Mesothelial cell of epicardium (in vitro differentiated cells): ENCODE measurements at places on chromosomes 4 and X.

GRCh38 chr4:4913147-4913561 lies 53.7 kb downstream of the MSX1 start:
- DNase-seq: no peak

- DNase-seq: no peak
Observed at GRCh38 chr4:13201241-13201640, 282.9 kb downstream of the RAB28 start.

DNA sequence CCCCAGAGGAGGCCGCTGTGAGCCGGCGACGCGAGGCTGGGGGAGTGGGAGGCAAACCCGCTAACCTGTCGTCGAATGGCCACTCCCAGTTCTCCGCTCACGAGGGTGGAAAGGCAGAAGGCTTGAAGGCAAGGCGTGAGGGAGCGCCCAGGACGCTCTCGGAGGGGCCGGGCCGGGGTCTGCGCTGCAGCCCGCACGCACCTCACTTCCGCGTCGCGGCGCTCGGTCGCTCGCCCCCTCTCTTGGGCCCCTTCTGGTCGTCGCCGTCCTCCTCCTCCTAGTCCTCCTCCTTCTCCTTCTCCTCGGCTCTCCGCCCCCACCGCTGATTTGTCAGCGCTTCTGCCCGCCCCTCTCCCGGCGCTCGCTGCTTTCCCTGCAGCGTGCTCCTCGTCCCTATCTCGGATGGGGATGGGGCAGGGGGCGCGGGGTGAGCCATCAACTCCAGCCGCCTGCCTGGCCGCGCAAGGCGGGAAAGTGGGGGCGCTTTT lies at the start of gene SNCA:
Gene SNCA (minus strand): TSS at position 265 of the 488 bp plus-strand sequence. CDS start 1,494 bp downstream, outside the sequence.
- DNase-seq: peak; percentile 78

GRCh38 chr4:17805580-17806155 lies 4.9 kb downstream of the DCAF16 start:
- no peak for DNase-seq

DNA sequence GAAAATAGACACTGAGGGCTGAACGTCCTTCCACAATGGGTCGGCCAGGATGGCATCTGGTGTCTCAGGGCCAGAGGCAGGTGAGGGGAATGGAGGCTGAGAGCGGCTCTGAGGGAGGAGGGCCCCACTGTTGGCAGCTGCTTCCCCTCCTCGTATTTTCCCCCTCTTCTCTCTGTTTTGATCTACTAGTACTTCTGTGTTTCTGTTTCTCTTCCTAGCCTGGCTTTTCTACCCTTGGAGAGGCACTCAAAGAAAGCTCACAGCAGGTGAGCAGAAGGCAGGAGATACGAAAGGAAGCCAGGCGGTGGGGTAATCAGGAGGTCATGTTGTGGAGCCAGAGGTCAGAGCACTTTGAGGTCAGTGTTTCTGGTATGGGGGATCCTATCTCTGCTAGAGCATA lies 151.8 kb upstream of the GATB start:
- no peak for DNase-seq

GRCh38 chr4:102761296-102761701 lies 531 bp upstream of the MANBA start:
- peak; percentile 47 for DNase-seq

DNA sequence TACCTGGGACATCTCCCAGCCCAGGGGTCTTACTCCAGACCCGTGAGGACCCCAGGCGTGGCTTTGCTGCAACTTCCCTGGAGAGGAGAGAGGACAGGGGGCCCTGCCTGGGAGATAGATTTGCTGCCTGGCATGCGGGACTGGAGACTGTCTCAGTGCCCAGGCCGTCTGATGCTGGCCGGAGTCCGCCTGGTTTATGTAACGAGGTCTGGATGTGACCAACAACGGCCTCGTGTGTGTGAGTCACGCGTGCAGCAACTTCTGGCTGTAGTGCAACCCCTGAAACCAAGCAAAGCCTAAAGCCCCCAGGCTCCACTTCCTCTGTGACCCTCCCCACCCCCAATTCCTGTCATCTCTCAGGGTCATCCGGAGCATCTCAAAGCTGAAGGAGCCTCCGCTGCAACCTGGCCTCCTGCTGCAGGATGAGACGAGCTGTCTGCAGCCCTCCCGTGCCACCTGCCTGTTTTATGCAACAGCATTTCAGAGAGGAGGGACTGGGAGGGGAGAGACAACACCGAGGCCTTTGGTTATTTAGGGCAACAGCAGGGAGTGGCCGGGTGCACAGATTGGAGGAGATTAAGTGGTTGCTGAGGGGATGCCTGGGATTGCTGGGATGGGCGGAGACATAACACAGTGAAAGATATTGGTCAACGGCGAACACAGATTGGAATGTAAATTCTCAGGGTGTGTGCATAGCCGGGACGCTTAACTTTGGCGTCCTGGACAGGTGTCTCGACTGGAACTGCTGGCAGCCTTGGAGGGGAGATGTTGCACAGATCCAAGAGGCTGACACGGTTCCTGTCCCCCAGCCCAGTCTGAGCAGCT lies 16.0 kb downstream of the XG start:
- peak; percentile 43 for DNase-seq

- no peak for DNase-seq
Observed at GRCh38 chr4:10611673-10612072, 72.9 kb downstream of the CLNK start.

- DNase-seq: no peak
Observed at GRCh38 chr4:179372242-179372641, 1930.0 kb upstream of the AGA start.

DNA sequence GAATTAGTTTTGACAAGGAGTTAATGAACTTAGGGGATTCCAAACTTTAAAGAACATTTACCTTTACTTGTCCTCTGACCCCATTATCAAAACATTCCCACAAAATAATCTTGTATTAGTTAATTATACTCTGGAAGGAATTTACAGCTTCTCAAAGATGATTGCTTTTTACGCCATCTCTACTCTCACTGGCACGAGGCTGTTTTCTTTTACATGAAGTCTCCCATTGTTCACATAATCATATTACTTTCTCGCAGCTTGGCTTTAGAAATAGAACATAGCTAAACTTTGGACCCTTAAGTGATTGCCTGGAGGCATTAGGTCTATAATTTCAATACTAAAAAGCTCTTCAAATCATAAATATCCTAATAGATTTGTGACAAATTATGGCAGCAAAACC lies 592.9 kb downstream of the TRIML1 start:
- DNase-seq: no peak

DNA sequence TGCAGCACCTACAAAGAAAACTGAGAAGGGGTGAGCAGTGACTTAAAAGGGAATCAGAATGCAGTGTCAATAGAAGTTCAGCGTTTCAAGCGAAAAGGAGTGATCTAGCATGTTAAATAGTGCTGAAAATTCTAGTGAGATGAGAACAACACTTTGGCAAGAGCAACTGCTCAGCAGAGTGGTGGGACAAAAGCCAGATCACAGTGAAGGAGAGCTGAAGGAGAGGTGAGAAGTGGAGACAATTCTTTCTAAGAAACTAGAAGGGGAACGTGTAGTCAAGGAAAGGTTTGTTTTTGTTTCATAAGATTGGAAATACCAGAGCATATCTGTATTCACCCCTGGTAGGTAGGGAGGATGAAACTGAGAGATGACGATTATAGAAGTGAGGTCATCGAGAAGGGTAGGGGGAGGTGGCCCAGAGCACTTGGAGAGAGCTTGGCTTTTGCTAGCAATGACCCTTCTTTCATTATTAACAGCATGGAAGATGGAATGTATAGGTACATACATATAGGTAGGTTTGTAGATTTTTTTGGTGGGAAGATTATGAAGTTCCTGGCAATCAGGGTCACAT lies 33.7 kb downstream of the SRPX2 start:
- DNase-seq: no peak

- DNase-seq: no peak
Observed at GRCh38 chr4:36325499-36325898, 44.1 kb downstream of the DTHD1 start.

DNA sequence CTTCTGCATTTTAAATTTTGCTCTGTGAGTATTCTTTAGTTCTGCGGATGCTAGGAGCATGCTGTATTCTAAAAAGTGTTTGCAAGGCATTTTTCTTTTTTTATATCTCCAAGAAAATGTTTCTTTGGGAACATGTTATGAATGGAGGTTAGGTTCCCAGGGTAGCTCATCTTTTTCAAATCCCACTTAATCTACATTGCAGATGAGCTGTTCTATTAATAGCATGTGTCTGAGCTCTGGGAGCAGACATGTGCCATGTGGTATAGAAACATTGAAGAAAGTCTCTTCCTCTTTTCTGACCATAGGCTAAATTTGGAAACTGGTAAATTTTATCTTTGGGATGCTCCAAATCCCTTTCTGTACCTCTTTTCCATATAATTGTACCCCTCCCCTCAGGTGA lies 23.2 kb downstream of the DIAPH2 start:
- no peak for DNase-seq

GRCh38 chr4:98352940-98353339 lies 91.8 kb downstream of the RAP1GDS1 start:
- no peak for DNase-seq

- no peak for DNase-seq
Observed at GRCh38 chr4:31059753-31060522, 339.8 kb downstream of the PCDH7 start.

DNA sequence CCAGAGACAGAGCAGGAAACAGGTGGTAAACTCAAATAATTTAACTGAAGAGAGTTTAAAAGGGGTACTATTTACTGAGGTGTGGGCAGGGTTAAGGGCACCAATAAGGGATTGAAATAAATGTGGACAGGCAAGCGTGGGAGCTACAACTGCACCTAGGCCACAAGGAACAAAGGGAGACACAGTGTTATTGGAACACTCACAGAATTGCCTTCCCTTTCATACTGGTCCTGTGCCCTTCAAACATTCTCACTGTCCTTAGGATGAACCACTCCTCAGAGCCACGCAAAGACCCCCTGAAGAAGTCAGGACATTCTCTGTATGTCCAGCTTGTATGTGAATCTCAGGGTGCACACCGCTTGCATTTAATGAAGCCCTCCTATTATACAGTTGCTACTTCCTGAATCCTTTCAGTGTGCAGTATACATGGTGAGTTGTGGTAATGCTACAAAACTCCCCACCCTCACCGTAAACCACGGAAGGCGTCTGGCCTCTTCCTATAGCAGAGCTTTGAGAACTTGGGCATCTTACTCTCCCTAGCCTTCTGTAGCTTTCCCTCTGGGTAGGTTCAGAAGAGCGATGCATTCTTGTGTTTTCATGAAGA lies 9.6 kb upstream of the MRPL1 start:
- DNase-seq: no peak

- DNase-seq: no peak
Observed at GRCh38 chr4:91471280-91471679, 832.5 kb upstream of the GRID2 start.

GRCh38 chrX:1246816-1247215 lies 21.8 kb upstream of the CSF2RA start:
- DNase-seq: peak; percentile 87

DNA sequence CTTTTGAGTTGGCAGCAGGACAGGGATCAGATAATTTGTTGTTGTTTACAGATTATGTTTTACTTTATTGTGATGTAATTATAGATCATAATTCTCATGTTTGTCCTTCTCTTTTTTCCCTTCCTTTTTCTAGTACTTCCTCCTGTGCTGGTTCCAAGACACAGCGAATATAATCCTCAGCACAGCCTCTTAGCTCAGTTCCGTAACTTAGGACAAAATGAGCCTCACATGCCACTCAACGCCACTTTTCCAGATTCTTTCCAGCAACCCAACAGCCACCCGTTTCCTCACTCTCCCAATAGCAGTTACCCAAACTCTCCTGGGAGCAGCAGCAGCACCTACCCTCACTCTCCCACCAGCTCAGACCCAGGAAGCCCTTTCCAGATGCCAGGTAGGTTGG lies 58.0 kb downstream of the SMAD1 start:
- no peak for DNase-seq

DNA sequence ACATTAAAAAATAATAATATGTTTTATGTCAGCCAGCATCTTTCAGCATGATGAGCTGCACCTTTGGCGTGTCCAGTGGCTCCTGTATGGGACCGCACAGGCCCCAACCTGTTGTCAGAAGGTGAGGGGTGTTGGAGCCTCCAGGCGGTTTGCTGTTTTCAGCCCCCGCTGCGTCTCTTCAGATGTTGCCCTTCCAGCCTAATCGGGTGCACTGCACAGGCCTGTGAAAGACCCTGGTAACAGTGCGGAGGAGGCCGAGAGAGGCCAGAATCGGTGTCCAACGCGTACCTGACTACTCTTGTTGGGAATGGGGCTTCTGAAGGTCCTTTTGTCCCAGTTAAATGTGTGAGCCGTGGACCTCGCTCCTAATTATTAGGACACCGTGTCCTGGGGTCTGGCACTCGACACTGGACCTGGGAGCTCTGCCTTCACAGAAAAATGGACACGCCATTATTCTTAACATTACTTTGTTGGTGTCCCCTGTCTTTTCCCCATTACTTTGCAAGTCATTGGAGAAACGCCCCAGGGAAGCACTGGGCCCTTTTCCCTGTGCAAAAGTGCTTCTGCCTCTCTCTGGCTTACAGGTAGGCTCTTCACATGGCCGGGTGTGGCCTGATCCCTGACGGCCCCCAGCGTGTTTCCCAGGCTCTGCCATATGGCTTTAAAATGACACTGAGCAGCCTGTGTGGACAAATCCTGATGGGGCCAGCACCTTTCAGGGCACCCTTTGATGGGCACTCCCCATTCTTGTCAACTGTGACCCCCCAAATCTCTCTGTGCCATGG lies 51.2 kb downstream of the TBC1D14 start:
- DNase-seq: no peak

DNA sequence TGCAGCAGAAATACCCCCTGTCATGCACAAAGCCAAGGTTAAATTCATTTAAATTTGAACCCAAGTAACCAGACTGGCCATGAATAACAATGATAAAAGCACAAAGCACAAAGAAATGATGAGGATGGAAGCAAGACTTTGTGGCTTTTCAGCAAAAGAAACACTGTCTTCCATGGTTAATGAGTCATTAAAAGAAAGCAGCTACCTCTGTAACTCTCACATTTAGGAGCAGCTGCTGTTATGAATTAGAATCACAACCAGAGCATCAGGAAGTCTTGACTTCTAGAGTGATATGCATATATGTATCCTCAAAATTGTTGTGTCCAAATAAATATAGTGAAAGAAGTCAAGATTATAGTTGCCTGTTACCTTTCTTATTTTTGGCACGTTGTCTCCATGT lies 70.7 kb upstream of the RPS6KA6 start:
- no peak for DNase-seq

GRCh38 chr4:141467225-141467624 lies 169.2 kb upstream of the IL15 start:
- no peak for DNase-seq

- no peak for DNase-seq
Observed at GRCh38 chr4:23232987-23233386, 540.2 kb downstream of the GBA3 start.

DNA sequence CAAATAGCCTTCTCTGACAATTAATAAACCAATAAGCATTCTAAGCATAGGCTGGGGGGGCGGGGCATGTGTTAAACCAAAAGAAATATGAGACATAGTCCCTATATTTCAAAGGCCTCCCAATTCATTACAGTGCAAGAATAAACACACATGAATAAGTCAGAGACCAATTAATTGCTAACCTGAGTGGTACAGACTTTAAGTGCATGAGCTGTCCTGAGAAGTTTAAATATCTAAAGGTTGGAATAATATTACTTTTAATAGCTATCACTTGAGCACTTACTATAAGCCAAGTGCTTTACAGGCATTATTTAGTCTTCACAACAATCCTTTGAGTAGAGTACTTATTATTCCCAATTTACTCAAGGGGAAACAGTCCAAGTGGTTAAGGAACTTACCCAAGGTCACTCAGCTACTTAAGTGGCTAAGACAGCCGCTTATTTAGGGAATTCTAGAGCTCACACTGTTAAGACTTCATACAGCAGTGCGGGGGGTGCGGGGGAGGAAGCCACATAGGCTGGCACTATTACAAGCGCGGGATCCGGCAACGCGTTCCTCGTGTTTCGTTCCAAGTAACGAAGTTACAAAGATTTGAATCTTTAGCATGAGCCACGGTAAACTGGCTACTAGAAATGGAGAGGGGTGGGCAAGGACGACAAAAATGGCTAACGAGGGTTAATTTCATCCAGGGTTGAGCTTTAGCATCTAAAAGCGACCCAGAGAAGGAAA lies 1.4 kb downstream of the THOC2 start:
- DNase-seq: no peak
